ENCODE measurements at places on chromosomes 6 and 20.

GRCh38 chr6:96929741-96930140 is 5.2 kb downstream of the KLHL32 start:
- no peak for DNase-seq

DNA sequence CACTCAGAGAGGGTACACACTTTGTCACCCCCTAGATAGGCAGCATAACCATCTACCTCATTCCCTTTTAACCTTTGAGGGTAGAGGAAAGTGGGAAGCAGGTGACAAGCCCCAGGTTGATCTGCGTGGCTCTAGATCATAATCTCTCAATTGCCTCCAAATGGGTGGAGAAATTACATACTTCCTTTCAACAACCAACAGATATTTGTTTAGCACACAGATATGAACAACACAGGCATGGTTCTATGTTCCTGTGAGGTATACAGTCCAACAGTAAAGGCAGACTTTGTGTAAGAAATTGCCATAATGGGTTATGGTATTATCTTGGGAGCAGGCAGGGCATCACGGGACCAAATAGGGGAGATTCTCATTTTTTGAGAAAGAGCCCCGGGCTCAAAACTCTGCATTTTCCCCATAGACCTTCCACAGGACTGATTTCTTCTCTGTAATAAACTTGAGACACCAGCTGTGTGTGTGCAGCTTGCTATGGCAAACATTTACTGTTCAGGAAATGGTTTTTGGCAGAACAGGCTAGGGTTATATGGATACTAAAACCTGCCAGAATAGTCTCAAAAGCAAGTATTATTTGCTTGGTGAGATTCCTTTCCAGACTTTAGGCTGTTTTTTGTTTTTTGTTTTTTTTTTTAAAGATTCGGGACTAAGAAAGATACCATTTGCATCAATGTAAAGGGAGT is 126.2 kb downstream of the CD164 start:
- no peak for DNase-seq

DNA sequence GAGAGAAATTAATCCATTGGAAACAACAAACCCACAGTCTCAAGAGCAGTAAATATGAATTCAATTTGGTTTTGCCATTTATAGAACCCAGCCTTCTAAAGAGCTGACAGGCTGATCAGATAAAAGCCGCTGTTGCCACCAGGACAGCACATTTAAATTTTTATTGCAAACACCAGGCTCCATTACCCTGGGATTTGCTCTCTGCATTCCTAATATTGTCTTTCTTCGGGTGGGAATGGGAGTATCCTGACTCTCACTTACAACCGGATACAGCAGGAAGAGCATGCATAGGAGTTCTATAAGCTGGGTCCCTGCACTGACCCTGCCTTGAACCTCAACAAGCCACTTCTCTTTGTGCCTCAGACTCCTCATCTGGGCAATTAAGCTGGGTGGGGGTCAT is 142.9 kb downstream of the LRFN2 start:
- peak; percentile 6 for DNase-seq

DNA sequence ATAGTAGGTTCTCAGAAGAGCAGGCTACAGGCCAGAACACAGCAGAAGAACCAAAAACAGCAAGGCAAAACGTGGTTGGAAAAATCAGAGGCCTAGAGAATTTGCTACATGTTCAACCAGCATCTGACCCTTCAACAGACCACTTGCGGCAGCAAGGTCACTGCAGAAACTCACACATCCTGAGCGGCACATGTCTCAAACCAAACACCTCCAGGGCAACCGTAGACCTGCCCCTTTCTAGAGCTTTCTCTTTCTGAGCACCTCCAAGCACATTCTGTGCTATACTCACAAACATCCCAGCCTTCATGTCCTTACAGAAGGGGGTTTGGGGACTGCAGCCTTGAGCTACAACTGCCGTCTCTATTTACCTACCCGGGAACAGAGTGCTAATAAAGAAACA is 52.6 kb downstream of the GFOD1 start:
- DNase-seq = no peak

Measured in mesendoderm (in vitro differentiated cells).